ENCODE measurements at places on chromosomes 7 and 10. TPM values are rescaled to one million over a fixed set of nuclear protein-coding genes. Genes with fewer than 3 reads are reported as not detected.
A peak's percentile ranks its signal among the peaks of the same experiment; 100 is the strongest.

FFAR4 gene
- total RNA-seq = 0.64 TPM

AKR1C8 gene
- total RNA-seq = not detected

C7orf33 gene
- total RNA-seq = not detected

NYAP1 gene
- 0.72 TPM for total RNA-seq

FAM25A gene
- total RNA-seq = 593 TPM

PTPRN2 gene
- 0.23 TPM for total RNA-seq

- no peak for DNase-seq
Measured at GRCh38 chr10:102812231-102812876, 24.9 kb downstream of the CYP17A1 start.

- no peak for DNase-seq
Measured at GRCh38 chr7:37815671-37816371, 32.6 kb upstream of the NME8 start.

GRCh38 chr10:109743574-109743973, 179.7 kb downstream of the XPNPEP1 start:
- no peak for DNase-seq

GRCh38 chr7:50704844-50705243, 77.9 kb downstream of the GRB10 start:
- no peak for DNase-seq

- DNase-seq = no peak
Measured at GRCh38 chr7:22356701-22357310, at the start of gene RAPGEF5. RAPGEF5 (minus strand) TSS chr7:22357154; CDS start chr7:22357060, 94 bp downstream.

- DNase-seq = no peak
Measured at GRCh38 chr7:504221-505111, 15.2 kb downstream of the PDGFA start.

- DNase-seq = peak; percentile 58
Measured at GRCh38 chr10:44983066-44983894, 4.7 kb upstream of the DEPP1 start.

DNA sequence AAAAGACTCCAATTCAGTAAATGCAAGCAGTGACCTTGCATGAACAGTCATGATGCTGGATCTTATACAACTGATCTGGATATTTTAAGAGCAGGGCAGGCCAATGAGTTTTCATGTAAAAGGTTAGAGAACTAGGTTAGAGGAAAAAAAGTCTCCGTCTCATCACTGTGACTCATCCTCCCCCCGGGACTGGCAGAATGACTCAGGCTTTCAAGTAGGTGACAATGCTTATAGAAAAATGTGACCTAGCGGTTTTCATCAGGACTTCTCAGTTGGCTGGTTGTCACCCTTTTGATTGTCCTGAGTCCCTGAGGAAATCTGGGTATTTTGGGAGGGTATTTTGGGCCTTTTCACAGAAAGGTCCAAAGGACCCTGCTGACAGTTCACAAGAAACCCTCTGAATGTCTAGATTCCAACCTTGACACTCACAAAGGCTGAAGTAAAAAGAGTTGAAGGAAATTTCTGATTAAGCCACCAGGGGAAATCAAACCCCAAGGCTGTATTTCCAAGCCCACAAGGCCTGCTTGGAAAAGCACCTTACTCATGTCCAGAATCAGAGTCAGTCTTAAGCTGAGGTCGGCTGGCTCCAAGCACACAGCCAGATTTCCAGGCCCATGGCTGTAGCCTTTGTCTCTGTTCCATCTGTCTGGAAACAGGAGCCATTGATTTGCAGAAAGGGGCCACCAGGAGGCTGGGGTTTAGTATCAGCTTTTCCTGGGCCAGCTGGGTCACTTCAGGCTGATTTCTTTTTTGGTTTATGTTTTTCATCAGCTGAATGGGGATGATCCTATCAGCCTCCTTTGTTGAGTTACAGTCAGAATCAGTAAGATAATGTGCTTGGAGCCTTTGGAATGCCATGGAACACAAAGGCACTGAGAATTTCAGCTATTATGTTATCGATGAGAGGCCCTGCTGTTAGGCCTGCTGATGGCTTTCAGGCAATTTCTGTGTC, 226.4 kb upstream of the HABP2 start:
- peak; percentile 70 for DNase-seq
